ENCODE measurements at places on chromosomes 2 and 18.

- no peak for DNase-seq
Measured at GRCh38 chr18:8298186-8298585, 311.1 kb upstream of the RAB12 start.

DNA sequence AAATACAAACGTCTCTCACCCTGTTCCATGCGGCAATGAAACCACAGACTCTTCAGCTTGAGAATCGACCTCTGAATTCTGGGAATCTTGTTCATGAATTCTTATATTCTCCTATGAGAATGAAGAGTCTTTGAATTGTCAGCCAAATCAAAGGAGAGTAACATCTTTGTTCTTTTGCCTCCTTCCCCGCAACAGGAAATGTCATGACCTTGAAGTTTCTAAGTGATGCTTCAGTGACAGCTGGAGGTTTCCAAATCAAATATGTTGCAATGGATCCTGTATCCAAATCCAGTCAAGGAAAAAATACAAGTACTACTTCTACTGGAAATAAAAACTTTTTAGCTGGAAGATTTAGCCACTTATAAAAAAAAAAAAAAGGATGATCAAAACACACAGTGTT, 21.8 kb downstream of the TNFAIP6 start:
- DNase-seq = no peak

GRCh38 chr2:127542231-127542630, 6.7 kb downstream of the MYO7B start:
- DNase-seq = no peak

GRCh38 chr18:47062471-47062870, 27.1 kb upstream of the ELOA2 start:
- DNase-seq = no peak

GRCh38 chr2:1613078-1613445, 131.3 kb downstream of the PXDN start:
- DNase-seq = no peak

GRCh38 chr2:106280722-106281446, 86.8 kb upstream of the UXS1 start:
- DNase-seq = no peak

- no peak for DNase-seq
Measured at GRCh38 chr2:69581774-69582581, 61.6 kb downstream of the AAK1 start.

DNA sequence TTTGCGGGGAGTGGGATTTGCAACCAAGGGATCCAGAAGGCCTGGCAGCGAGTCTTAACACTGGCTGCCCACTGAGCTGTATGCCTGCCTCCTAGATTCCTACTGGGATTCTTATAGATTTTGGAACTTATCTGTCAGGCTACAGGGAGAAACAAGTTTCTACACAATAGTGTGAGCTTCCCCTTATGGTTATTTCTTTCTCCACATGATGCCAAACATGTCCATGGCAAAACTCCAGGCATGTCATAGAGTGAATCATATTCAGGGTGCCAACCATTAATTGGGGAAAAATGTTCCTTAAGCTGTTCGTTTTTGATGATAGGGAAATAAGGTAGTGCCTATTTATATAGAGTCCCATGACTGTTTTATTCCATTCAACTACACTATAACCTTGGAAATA, 1185.2 kb upstream of the CELF4 start:
- DNase-seq = no peak

- DNase-seq = no peak
Measured at GRCh38 chr2:21041943-21042707, 1.7 kb downstream of the APOB start.

DNA sequence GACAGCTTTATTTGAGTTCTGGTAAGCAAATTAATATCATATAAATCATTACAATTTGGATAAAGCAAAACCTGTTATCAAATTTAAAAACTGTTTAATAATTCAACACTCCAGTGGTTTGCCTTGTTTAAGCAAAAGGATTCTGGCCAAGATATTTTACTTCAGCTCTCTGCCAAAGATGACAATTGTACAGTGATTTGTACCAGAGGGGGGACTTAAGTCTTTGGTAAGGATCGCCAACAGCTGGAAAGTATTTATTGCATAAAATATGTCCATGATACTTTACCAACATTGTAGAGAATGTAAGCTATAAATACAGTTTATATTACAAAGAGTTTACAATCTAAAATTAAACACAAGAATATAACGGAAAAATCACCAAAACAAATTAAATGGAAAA, 13.8 kb downstream of the PREPL start:
- no peak for DNase-seq

DNA sequence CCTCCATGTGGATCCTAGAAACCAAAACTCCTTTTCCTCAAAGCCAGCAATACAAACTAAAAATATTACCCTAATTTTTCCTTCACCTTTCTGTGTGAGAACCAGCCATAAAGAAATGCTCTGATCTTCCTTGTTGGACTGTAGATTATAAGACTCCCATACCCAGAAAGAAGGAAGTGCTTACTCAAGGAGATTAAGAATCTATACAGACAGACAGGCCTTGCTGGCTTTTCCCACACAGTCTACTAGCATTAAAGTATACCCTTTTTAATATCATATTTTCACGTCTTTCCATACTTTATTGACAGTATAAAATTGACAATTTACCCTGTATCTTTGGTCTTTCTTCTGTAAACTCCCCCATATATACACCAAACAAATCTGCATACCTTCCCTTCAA, 139.0 kb downstream of the GULP1 start:
- no peak for DNase-seq

GRCh38 chr2:118632921-118633320, 214.5 kb downstream of the EN1 start:
- no peak for DNase-seq

DNA sequence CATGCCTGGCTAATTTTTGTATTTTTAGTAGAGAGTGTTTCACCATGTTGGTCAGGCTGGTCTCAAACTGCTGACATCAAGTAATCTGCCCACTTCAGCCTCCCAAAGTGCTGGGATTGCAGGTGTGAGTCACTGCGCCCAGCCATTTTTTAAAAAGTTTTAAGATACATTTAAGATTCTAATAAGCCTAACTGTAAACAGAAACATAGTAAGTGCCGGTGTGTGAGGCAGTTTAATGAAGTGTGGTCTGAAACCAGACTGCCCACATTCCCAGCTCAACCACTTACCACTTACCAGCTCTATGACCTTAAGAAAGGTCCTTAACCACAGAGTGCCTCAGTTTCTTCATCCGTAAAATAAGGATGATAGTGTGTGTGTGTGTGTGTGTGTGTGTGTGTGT, 42.4 kb downstream of the TMEM237 start:
- no peak for DNase-seq

DNA sequence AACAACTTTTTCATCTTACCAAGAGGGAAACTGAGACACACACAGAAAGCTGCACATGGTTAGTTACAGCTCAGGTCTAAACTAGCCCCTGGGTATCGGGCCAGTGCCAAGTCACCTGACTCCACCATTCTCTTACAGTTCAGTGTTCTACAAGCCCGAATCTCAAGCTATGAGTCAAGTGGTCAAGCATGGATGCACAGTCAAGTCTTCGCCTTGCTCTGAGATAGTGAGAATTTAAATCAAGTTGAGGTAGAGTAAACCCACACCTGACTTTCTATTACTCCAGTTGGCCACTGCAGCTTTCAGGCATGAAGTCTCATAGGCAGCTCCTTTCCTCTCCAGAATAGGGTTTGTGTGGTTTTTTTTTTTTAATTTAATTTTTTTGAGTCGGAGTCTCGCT, 34.5 kb upstream of the ARL5A start:
- DNase-seq = no peak

DNA sequence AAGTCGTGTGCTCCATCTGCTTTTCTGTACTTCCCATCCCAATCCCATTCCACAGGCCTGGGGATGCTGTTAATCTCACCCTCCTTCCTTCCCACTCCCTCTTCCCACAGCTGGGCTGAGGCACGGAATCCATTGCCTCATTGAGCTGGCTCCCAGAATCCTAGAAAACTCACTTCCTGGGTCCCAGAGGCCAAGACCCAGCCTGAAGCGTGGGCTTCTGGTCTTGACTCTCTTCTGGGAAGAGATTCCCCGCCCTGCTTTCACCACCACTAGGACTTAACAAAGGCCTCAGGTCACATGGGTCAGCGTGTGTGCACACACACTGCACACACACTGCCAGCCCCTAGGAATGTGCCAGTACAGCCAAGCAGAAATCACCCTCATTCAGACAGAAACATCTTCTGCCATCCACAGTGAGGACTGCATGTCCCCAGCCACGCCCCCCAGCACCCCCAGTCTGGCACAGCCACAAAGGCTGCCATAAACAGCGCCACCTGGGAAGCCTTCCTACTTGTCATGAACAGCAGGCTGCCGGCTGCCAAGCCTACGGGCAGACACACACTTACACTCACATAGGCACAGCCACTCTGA, 165.8 kb downstream of the TNS1 start:
- DNase-seq = no peak

- peak; percentile 47 for DNase-seq
Measured at GRCh38 chr18:48662011-48662661, 123.3 kb downstream of the CTIF start.

DNA sequence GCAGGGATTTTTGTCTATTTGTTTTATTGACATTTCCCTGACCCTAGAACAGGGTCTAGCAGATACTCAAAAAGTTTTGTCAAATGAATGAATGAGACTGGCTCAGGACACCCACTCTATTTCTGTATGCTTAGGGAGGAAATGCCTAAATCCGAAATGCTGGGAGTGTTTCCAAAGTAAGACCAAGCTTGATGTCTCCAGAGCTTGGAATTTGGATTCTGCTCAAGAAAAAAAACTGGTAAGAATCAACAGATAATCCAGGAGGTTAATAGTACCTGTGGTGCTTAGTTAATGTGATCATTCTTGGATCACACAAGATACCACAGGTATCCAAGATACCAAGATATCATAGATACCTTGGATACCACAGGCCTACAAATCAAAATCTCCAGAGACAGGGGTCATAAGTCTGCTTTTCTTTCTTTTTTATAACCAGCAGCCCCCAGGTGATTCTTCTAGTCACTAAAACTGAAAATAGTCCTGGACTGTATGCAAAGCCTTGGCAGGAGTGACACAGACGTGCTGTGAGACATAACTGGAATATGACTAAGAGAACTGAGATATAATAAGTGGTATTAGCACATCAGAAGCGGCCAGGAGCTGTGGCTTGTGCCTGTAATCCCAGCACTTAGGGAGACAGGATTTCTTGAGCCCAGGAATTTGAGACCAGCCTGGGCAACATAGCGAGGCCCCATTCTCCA, 39.9 kb upstream of the SP3 start:
- no peak for DNase-seq

DNA sequence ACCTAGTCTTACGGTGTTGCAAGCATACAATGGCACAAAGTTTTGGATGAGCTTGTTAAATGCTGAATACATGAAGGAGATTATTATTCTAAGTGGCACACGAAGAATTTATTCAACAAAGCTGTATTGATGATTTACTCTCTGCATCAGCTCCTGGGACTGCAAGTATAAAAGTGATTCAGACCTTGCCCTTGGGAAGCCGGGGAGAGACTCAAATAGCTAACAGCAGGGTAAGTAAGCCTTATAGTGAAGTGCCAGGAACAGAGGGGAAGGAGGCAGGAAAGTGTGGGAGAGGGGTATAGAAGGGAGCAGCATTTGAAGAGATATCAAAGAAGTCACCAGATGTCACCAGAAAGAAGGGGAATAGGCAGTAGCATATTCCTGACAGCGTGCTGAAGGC, 115.4 kb downstream of the MCFD2 start:
- DNase-seq = no peak

GRCh38 chr2:105143467-105144151, 97.9 kb upstream of the GPR45 start:
- no peak for DNase-seq

DNA sequence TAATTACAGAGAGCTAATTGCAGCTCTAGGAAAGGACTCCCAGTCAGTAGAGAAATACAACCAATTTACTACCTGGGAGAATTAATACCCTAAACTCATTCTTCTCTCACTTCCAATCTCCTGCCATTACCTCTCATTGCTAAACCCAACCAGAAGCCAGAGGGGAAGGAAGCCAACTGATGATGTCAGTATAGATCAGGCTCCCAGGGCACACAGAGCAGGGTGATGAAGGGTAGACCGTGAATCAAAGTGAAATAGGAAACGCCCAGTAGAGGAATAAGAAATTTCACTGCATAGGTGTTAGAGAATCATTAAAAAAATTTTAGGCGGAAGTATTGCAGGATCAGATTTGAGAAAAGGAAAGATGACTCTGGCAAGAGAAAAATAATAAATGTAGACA, 456.8 kb upstream of the NXPH2 start:
- no peak for DNase-seq

DNA sequence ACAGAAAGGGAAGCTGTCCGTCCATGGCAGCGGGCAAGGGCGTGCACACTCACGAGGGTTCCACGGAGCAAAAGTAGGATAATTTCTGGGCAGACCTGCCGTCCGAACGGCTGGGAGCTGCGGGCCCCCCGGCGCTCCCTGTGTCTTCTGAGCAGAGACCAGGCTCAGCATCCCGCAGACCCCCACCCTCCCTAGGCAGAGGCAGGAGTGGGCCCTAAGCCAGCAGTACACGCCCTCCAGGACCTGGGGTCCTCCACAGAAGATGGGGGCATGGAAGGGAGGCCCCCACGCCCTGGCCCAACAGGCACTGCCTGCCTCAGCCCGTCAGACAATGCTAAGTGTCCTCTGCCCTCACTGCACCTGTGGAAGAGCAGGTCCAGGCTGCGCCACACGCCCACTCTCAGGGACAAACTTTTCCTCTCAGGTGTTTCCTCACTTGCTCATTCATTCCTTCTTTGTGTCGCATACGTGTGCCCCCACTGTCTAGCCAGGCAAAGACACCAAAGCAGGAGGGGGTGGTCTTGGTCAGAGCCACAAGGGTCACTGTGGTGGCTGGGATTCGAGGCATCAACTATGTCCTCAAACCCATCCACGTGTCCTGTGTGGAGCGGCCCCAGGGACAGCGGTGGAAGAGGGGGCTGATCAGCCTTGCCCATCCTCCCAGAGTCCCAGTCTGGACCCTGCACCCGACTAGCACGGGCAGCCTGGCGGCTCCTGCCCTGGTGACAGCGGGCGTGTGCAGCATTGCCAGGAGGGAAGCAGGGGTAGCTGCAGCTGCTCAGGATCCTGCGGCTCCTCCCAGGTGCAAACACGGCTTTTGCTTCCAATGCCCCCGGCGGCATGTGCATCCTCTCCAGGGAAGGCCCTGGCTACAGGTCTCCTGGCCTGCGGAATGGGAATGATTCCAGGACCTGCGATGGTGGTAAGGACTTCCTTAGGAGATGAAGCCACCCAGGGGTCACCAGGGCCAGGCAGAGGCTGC, 2.4 kb upstream of the GPC1 start:
- no peak for DNase-seq

- no peak for DNase-seq
Measured at GRCh38 chr2:88845772-88846661, 154.5 kb downstream of the RPIA start.

- no peak for DNase-seq
Measured at GRCh38 chr2:10507106-10507505, 59.0 kb upstream of the ODC1 start.

GRCh38 chr2:122366969-122367645, 611.7 kb downstream of the TSN start:
- no peak for DNase-seq

All from 8988T (cell line).